Activated T-helper 1 cell treated with anti-CD3 and anti-CD28 coated beads, Interleukin-2, amount 50 U/mL, for 16 hours (primary cell): ENCODE measurements at places on chromosomes 2 and 18.

GRCh38 chr2:40200366-40200915, 251.4 kb downstream of the SLC8A1 start:
- no peak for DNase-seq

- DNase-seq, result no peak
These were observed 70.7 kb downstream of the TBC1D8 start for GRCh38 chr2:101080211-101081068.

- DNase-seq, result no peak
These were observed 76.2 kb upstream of the STK39 start for GRCh38 chr2:168323529-168324021.

DNA sequence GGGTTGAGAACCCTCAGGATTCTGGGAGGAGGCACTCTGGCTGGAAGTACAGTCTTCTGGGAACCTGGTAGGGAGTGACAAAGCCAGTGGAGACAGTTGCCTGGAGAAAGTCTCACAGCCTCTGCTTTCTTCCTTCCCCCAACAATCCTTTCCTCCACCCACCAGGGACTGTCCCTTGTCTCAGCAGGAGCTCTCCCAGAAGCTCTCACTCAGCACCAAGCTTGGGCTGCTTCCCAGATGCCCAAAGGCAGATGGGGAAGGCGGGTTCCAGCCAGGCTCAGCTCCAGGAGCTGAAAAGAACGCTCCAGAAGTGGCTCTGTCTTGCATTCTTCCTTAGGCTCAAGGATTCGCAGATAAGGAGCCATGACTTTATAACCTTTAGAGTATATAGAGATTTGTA, 7.6 kb upstream of the NAGK start:
- no peak for DNase-seq

DNA sequence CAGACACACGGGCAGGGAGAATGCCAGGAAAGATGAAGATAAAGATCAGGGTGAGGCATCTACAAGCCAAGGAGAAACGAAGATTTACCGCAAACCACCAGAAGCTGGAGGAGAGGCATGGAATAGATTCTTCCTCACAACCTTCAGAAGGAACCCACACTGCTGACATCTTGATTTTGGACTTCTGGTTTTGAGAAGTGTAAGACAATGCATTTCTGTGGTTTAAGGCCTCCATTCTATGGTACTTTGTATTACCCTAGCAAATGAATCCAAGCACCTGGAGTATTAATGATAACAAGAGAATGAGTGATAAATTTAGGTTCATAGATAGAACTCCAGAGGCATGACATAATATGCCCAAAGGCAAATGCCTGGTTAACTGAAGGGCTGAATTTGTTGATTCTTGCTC, 11.8 kb upstream of the FN1 start:
- no peak for DNase-seq

DNA sequence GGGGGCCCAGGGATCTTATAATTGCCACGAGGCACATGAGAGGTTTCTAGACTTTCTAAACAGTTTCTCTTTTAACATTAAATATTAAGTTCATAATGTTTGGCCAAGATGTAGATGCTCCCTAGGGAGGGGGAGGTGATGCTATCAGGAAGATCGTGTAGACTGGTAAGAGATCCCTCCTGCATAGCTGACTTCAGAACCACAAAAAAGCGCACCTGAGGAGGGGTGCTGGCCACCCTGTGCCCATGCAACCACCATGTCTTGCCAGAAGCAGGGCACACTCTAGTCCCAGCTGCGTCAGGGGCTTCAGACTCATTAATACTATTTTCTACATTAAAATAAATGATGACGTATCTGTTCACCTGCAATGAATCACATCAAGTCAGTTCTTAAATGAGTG, 103.4 kb upstream of the SLC35G4 start:
- DNase-seq, result no peak

DNA sequence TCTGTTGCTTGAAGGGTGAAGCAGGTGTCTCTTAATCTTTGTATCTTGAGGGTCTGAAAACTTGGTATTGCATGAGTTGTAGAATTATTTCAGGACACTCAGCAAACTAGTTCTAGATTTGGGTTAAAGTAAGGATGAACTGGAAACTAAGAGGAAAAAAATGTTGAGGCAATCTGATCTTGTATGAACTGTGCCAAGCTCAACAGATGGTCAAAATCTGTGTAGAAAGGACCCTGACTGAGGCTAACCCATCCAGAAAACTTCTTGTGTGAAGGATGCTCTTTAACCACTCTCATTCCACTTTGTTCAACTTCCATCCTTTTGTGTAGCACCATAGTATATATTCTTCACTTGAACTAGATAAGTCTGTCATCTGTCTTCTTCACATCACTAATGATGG, 861.7 kb downstream of the SLC4A3 start:
- no peak for DNase-seq

- no peak for DNase-seq
These were observed 163.2 kb upstream of the KLF7 start for GRCh38 chr2:207328944-207329386.

DNA sequence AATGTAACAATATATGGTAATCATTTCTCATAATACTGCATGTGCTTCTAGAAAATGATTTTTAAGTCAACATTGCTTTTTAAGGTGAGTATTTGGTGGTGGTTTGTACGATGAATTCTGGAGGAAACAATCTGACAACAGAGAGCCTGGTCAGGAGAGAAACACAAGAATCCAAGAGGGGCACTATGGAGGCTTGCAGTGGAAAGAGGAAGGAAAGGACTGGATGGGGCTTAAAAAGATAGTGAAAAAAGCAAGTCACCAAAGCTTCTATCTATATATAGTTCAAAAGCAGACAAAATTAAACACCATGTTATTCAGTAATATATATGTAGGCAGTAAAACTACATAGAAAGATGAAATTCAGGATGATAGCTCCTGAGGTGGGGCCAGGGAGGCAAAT, 109.4 kb upstream of the SERTAD2 start:
- no peak for DNase-seq

DNA sequence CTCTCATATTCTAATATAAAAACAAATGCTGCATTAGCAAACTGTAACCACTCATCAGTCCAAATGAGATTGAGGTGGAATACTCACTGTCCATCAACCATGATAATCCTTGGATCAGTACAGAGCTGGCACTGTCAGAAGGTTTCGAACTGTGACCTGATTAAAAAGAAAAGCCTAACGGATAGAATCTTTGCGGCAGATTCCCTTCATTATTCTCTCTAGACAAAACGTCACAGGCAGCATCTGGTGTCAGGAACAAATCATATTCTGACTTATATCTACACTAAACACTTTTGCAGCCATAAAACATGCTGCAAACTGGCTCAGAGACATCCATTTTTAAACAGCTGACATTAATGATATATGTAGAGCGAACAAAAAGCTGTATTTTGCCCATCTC, 677.7 kb upstream of the NXPH2 start:
- DNase-seq, result no peak

DNA sequence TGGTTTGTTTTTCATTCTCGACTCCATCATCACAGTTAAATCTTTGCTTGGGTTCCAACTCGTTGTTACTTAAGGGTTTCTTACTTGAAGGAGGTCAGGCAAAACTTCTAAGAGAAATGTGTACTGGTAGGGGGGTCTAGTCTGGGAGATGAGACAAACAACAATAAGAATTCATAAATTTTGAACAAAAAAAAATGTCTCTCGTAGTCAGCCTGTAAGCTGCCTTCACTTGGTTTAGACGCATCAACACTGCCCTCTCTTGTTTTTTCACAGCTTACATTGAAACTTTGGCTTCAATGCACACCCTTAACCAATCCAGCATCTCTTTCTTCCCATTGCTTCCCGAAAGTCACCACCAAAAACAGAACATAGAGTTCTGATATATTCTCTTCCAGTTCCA, 576.4 kb upstream of the PIK3C3 start:
- DNase-seq, result no peak

GRCh38 chr2:102063487-102063911, 71.7 kb downstream of the IL1R2 start:
- no peak for DNase-seq

DNA sequence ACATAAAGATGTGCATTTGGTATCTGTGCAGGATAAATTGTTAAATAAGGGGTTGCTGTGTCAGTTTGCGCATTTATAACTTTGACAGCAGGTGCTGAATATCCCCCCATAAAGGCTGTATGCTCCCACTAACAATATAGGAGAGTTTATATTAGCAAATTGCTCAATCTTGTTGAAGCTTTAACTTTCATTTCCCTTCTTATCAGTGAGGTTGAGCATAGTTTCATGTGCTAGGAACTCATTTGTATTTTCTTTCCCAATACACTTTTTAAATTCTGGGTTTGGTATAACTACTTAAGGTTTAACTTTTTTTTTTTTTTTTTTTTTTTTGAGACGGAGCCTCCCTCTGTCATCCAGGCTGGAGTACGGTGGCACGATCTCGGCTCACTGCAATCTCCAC, 89.0 kb downstream of the FAM117B start:
- no peak for DNase-seq

- DNase-seq, result no peak
These were observed 367.3 kb upstream of the HS6ST1 start for GRCh38 chr2:128685841-128686496.

DNA sequence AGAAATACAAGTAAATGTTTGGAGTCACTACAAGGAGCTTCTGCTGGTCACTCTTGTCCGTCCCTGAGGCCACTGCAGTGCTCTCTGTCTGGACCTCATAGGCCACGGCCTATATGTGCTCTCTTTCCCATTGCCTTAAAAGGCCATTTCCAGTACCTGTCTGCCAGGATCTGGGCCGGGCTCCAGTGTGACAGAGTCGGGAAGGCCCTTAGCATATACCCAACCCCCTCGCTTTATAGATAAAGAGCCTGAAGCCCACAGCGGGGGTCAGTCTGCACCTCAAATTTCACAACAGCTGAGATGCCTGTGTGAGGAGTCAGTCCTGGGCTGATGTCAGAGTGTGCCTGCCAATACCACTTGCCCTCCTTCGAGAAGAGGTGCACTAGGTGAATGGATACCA, 39.9 kb downstream of the ADD2 start:
- DNase-seq, result no peak

GRCh38 chr2:104860451-104860790, 6.5 kb downstream of the POU3F3 start:
- no peak for DNase-seq

DNA sequence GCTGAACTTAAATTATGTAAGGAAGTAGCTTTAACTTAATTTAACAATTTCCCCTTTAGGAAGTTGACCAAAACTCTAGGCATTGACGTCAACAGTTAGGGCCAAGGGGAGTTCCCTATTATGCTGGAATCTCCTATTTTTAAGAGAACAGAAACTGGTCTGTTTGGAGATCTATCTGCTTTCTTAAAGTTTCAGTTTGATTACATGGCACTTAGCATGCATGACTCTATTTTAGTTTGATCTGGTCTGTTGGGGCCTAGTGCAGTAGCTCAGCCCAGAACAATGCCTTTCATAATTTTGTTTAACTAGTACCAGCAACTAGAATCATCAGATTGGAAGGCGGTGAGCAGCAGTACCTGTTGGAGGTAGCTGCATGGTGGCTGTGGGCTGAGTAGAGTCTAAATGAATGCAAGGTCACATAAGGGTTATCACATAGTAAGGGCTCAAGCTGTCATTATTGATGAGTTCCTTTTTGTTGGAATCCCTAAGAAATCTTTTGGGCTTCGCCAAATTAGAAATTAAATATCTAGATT, 60.5 kb upstream of the ZNG1B start:
- DNase-seq, result no peak

GRCh38 chr2:20631617-20632307, 19.1 kb downstream of the HS1BP3 start:
- no peak for DNase-seq

GRCh38 chr18:27769152-27769551, 407.8 kb downstream of the CDH2 start:
- DNase-seq, result no peak

GRCh38 chr2:46131-46470, 204 bp downstream of the FAM110C start:
- DNase-seq, result no peak

GRCh38 chr2:232563580-232563979, 13.1 kb downstream of the EIF4E2 start:
- DNase-seq, result no peak
